ENCODE measurements at places on chromosomes 13 and 19.

DNA sequence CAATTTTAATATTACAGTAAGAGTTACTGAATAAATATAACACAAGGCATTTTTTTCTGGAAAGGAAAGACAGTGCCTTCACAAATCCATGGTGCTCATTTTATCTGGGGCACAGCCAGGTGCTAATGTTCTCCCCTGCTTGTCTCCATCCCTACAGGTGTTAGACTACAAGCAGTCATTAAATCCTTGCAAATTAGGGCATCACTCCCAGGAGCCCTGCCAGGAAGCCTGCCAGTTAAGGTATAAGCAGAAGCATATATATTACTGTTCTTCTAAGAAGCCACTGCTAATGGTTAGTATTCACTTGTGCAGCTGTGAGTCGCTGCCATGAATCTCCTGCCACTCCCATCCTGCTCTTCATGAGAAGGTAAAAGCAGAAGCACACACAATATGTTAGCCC lies 149.7 kb downstream of the OXGR1 start:
- no peak for DNase-seq

GRCh38 chr13:80054806-80055205 lies 286.1 kb downstream of the SPRY2 start:
- DNase-seq = no peak

- peak; percentile 11 for DNase-seq
These were observed 344 bp downstream of the NHLRC3 start for GRCh38 chr13:39038569-39039030.

DNA sequence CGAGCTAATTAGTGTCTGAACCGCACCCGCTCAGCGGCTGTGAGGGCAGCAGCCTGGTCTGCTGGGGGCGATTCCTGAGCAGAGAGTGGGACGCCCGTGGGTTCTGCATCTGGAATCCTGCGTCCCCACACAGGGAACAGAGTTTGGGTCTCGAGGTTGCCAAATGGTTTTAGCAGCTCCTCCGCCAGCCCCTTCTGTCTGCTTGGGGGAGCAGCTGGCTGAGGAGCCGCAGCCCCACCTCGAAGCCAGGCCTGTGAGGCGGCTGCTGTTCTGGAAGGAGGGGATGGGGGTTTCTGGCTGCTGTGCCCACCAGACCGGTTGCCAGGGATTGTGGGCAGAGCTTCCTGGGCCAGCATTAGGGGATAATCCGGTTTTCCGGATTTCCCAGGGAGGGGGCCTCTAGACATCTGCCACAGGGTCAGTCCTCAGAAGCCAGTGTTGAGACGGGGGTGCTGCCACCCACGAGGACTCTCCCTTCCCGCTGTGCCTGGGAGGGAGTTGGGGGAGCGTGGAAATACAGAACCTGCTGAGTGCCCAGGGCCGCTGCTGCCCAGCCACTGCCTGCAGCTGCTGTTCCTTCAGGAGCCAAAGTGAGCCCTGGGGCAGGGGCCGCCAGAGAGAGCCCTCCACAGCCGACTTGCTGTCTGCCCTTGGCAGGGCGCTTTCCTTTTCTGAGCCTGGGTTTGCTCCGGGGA lies 2.0 kb downstream of the CDC34 start:
- no peak for DNase-seq

DNA sequence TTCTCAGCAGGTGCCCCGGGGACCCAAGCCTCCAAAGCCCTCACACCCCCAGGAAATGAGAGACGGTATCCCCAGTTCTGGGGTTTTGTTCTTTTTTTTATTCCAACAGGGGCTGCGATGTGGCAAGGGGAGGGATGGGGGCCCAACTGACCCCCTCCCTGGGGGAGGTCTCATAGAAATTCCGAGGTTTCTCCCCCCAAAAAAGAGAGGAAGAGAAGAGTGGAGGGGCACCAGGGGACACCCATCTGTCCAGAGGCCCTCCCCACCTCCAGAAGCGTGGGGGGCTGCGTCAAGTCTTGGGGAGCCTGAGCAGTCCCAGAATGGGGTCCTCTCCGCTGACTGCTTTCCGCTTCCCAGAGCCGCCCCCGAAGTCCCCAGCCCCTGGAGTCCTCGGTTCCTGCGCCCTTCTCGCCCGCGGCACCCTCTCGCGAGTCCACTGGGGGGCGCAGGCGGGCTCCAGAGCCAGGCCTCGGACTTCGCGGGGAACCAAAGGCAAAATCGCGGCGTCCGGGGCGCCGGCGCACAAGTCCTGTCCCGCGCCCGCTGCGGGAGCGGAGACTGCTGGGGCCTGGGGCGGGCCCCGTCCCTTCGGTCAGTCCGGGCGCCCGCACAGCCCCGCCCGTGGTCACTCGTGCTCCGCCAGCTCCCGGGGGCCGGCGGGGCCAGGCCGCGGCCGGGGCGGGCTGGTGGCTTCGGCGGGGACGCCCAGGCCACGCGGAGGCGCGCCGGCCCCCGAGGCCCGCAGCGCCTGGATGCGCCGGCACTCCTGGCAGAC lies 4.4 kb upstream of the ATP1A3 start:
- DNase-seq = no peak

- no peak for DNase-seq
These were observed 252.1 kb downstream of the RFC3 start for GRCh38 chr13:34070006-34070405.

GRCh38 chr19:7788933-7789323 lies 25.9 kb downstream of the CLEC4M start:
- DNase-seq = no peak

DNA sequence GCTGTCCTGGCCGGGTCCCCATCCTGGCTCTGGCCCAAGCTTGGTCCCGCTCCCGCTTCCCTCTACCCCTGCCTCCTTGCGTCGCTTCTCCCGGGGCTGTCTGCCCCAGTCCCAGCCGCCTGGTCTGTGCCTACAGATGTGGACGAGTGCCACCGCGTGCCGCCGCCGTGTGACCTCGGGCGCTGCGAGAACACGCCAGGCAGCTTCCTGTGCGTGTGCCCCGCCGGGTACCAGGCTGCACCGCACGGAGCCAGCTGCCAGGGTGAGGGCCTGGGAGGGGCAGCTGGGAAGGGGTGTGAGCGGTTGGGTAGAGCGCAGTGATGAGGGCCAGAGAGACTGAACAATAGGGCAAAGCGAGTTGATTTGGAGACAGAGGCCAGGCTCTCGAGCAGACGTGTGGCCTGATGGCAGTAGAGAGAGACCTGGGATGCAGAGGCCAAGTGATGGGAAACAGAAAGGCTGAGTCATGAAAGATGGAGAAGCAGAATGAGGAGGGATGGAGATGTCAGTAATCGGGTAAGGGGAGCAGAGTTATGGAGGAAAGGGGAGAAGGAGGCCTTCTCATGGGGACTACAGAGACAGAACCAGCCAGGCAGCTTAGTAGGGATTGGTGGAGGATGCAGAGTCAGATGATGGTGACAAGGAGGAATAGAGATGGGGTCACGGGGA lies 9.4 kb downstream of the LTBP4 start:
- no peak for DNase-seq

DNA sequence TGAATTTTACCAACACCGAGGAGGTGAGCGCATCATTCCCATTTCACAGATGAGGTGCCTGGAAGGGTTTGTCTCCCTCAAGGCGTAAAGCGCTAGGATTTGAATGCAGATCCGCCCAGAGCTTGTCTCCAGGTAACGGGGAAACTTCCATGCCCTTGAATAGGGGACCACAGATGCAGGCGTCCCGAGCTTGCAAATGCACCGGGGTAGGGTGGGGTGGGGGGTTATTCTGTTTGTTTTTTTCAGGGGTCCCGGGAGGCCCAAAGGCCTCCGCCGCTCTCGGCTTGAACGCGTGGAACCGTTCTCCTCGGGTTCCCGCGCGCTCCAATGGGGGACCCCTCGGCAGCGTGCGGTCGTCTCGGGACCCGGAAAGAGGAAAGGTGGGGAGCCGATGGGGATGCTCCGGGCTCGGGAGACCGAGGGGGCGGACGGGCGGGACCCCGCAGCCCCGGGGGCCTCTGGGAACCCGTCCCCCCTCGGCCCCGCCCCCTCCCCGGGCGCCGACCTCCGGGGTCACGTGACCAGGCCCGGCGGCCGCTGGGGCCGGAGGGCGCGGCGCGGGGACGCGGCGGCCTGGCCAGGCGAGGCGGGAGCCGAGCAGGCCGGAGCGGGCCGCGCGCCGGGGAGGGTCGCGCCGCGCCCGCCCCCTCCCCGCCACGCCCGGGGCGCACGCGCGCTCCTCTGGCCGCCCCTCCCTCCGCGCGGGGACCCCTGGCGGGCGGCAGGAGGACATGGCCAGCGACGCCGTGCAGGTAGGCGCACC lies at the start of gene PKN1:
Gene PKN1, plus strand, starts transcription at position 516 of the 763 bp plus-strand sequence. Its CDS starts 216 bp downstream, at position 732.
- DNase-seq = no peak

GRCh38 chr19:2719920-2720776 lies 1.0 kb downstream of the DIRAS1 start:
- DNase-seq = no peak

DNA sequence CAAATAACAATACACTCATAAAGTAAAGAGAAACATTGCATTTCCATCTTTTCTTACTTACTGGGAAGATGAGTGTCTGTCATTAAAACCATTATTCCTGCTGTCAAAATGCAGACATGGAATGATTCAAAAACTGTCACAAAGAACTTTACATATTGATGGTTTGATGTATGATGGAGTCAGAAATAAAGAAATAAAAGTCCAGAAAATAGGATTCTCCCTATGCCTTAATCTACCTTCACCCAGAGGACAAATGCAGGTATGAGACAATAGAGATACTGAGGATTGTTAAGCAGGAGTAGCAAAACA lies 656.1 kb downstream of the TBC1D4 start:
- no peak for DNase-seq

GRCh38 chr13:30551189-30551588 lies 66.5 kb upstream of the USPL1 start:
- DNase-seq = no peak

DNA sequence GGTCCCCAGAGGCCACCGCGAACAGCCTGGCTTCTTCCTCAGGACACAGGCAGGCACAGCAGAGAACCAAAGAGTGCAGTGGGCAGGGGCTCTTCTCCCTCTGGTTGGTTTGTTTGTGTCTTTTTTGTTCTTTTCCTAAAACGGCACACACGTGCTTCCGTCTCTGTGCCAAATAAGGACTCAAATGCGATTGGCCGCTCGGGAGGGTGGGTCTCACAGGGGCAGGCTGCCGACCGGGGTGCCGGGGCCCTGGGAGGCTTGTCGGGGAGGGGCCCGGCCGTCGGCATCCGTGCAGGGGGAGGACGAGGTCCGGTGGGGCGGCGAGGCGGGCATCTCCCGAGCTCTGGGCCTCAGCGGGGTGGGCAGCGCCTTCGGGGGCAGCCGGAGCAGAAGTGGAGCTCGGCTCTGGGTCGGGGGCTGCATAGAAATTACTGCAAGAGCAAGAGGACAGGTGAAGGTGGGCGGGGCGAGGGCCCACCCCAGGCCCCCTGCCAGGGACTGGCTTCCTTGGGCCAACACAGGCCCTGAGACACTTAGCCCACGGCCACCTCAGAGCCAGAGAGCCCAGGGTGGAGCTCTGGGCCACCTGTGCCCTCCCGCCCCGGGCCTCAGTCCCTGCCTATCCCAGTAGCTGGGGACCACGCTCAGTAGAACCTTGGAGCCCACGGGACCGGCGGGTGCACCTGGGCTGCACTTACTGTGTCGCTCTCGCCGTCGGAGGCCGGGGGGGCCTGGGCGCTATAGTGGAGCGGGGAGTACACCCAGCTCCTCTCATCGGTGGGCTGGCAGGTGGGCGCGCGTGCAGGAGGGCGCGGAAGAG lies 6.4 kb upstream of the CACTIN start:
- no peak for DNase-seq

GRCh38 chr19:47503826-47504150 lies 11.1 kb downstream of the NAPA start:
- no peak for DNase-seq

DNA sequence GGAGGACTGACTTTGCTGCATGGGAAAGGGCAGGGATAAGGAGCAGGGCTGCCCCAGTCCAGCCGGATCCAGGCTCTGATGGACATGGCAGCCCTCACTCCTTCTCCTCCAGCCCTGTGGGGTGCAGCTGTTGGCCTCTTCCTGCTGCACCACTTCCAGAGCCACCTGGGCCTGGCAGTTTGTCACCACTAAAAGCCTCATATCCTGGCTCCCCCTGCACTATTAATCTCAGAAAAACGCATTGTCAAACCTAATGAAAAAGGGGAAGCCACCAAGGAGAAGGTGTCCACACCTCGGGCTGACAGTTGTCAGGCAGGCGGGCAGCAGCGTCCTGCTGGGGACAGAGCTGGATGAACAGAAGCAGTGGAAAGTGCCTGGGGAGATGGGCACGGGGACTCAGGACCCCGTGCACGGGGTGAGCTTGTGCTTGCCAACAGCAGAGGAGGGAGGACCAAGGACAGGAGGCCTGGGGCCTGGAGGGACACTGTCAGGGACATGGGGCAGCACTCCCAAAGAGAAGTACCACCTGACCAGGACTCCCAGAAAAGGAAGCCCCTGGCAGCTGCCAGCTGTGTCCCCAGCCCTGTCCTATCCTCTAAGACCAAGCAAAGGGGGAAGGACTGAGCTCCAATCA lies 151.1 kb upstream of the TSHZ3 start:
- no peak for DNase-seq

- no peak for DNase-seq
These were observed 60.3 kb downstream of the RAB20 start for GRCh38 chr13:110501188-110501587.

GRCh38 chr13:30792285-30793000 lies 57.1 kb downstream of the ALOX5AP start:
- no peak for DNase-seq

DNA sequence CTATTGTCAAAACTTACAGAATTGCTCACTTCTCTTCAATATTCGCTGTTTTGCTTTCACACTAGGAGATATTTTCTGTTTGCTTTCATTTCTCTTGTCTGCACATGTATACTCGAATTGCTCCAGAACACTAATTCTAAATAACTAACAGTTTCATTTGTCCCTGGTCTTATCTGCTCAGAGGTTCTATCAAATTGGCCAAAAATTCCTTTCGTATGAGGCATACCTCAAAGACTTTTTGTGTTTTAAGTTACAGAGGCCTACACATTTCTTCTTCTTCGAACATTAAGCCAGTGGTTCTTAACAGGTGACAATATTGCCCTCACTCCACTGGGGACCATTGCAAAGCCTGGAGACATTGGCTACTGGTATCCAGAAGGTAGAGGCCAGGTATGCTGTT lies 1314.6 kb downstream of the EFNB2 start:
- DNase-seq = no peak

DNA sequence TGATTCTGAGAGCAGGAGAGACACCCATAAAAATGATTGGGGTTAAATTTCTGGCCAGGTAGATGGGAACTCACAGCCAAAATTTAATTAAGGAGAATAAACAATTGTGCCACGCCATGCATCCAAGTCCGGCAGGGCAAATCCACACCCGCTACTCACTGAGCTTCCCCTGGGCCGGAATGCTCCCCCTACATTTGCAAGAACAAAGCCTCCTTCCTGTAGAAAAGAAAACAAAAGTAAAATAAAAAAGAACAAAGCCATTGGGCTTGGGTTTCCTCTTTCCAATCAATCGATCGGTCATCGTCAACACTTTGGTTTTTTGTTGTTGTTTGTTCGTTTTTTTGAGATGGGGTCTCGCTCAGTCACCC lies 30.2 kb upstream of the TFDP1 start:
- DNase-seq = no peak

DNA sequence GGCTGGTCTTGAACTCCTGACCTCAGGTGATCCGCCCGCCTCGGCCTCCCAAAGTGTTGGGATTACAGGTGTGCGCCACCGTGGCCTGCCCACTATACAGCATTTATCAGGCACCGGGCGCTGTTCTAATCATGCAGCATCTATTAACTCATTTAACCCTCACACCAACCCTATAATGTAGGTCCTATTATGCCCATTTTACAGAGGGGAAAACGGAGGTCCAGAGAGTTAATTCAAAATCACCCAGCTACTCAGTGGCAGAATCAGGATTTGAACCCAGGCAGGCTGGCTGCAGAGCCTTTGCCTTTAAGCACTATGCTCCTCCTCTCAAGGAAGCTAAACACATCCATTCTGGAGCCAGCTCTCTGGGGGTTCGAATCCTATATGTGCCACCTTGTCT lies 54.3 kb downstream of the MAP4K1 start:
- DNase-seq = no peak

GRCh38 chr13:42990291-42991232 lies 1.5 kb downstream of the EPSTI1 start:
- no peak for DNase-seq

Measured in esophagus squamous epithelium (tissue), 5 donors.